Adipocyte (in vitro differentiated cells): ENCODE measurements at places on chromosomes 6 and 20.

- DNase-seq: no peak
These were observed 7.3 kb downstream of the ZC3H12D start for GRCh38 chr6:149477544-149477943.

DNA sequence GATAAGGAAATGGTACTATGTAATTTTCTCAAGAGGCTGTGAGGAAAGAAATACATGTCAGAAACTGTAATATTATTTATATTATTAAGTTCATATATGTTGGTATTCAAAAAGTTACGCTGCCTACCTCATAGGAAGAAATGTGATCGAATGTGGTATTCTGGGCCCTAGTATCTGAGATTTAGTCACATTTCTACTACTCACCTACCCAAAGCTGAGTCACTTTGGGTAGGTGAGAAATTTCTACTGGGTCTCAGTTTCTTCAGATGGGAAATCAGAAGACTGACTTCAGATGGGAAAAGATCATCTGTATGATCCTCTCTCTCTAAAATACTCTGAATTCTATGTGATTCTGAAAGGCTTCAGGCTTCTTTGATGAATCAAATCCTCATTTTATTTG lies 411.0 kb downstream of the SYNE1 start:
- no peak for DNase-seq

- DNase-seq: no peak
These were observed 438.4 kb upstream of the SPTLC3 start for GRCh38 chr20:12570371-12570770.

- DNase-seq: peak; percentile 48
These were observed 160.2 kb upstream of the SGK1 start for GRCh38 chr6:134477991-134478635.

- DNase-seq: no peak
These were observed 90.9 kb downstream of the DLGAP4 start for GRCh38 chr20:36396847-36397630.

GRCh38 chr20:62177307-62177706 lies 5.5 kb upstream of the MTG2 start:
- DNase-seq: no peak
